SK-MEL-5 (cell line): ENCODE measurements at places on chromosomes 2 and 18. TPM values are rescaled to one million over a fixed set of nuclear protein-coding genes. Genes with fewer than 3 reads are reported as not detected.

C2orf80 gene
- 0.32 and 0.45 TPM in 2 replicates for total RNA-seq

DYNAP gene
- not detected in 2 replicates for total RNA-seq

ZSWIM2 gene
- total RNA-seq = not detected in 2 replicates

CFAP221 gene
- total RNA-seq = not detected in 2 replicates

PLGLB1 gene
- total RNA-seq = 1.7 and 2.2 TPM in 2 replicates

MOGAT1 gene
- total RNA-seq = not detected in 2 replicates

HOXD1 gene
- 9.8 and 10.3 TPM in 2 replicates for total RNA-seq

MRPL19 gene
- total RNA-seq = 106 and 107 TPM in 2 replicates

L3MBTL4 gene
- total RNA-seq = 2.0 and 2.2 TPM in 2 replicates

FZD7 gene
- total RNA-seq = 12.7 and 13.2 TPM in 2 replicates

MC4R gene
- not detected in 2 replicates for total RNA-seq

AQP12B gene
- not detected in 2 replicates for total RNA-seq

REG1B gene
- total RNA-seq = not detected in 2 replicates

CABYR gene
- 2.5 and 3.3 TPM in 2 replicates for total RNA-seq

EML6 gene
- 0.24 and 0.95 TPM in 2 replicates for total RNA-seq

WIPF1 gene
- total RNA-seq = 6.1 and 8.2 TPM in 2 replicates

CNGA3 gene
- not detected in 2 replicates for total RNA-seq

TGOLN2 gene
- 70.0 and 75.5 TPM in 2 replicates for total RNA-seq

PTPN2 gene
- 31.1 and 39.6 TPM in 2 replicates for total RNA-seq

HRH4 gene
- not detected in 2 replicates for total RNA-seq

RUFY4 gene
- total RNA-seq = not detected in 2 replicates

SNTG2 gene
- total RNA-seq = not detected in 2 replicates

EFHD1 gene
- total RNA-seq = 0.29 and 0.71 TPM in 2 replicates

FBLN7 gene
- total RNA-seq = not detected in 2 replicates

TMEM237 gene
- total RNA-seq = 21.3 and 25.0 TPM in 2 replicates

DCC gene
- total RNA-seq = 0.08 and 0.43 TPM in 2 replicates

GALNT5 gene
- not detected in 2 replicates for total RNA-seq

PDCD1 gene
- not detected in 2 replicates for total RNA-seq

CD8B2 gene
- total RNA-seq = not detected in 2 replicates

PLCD4 gene
- total RNA-seq = 0.32 and 0.53 TPM in 2 replicates

AMER3 gene
- total RNA-seq = not detected in 2 replicates

PARD3B gene
- 0.27 and 0.37 TPM in 2 replicates for total RNA-seq

NAT8 gene
- total RNA-seq = 2.4 and 2.8 TPM in 2 replicates

POTEE gene
- not detected in 2 replicates for total RNA-seq

FRZB gene
- not detected in 2 replicates for total RNA-seq

CROCC2 gene
- total RNA-seq = not detected in 2 replicates

IWS1 gene
- total RNA-seq = 35.9 and 43.1 TPM in 2 replicates

CFC1 gene
- not detected in 2 replicates for total RNA-seq

NCKAP1 gene
- total RNA-seq = 124 and 125 TPM in 2 replicates

SERPINB12 gene
- total RNA-seq = not detected in 2 replicates

MYO3B gene
- total RNA-seq = 1.3 and 1.8 TPM in 2 replicates

ARHGAP25 gene
- total RNA-seq = 0.26 and 0.43 TPM in 2 replicates

CD8B gene
- total RNA-seq = not detected in 2 replicates
